ENCODE measurements at places on chromosomes 2 and 18. TPM values are rescaled to one million over a fixed set of nuclear protein-coding genes. Genes with fewer than 3 reads are reported as not detected.

- no peak for DNase-seq
Observed at GRCh38 chr2:98736464-98736889, 5.5 kb upstream of the MGAT4A start.

DNA sequence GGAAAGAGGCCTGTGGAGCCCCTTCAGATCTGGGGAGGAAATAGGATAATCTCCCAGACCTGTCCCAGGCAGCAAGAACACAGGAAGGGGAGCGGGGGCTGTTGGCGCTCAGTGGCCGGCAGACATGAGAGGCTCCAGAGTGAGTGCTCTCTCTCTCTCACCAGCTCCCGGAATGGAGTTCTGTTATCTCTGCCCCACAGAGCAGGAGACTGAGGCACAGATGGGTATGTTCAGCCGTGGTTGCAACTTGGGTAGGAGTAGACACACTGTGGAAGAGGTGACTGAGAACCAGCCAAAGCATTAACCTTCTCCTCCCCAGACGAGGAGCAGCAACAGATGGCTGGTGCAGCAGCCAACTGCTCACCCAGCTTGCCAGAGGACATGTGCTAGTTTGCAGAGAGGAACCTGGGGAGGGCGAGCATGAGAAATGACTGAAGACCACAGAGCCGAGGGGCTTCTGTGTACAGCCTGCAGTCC is 82.0 kb downstream of the NRP2 start:
- DNase-seq: no peak

DNA sequence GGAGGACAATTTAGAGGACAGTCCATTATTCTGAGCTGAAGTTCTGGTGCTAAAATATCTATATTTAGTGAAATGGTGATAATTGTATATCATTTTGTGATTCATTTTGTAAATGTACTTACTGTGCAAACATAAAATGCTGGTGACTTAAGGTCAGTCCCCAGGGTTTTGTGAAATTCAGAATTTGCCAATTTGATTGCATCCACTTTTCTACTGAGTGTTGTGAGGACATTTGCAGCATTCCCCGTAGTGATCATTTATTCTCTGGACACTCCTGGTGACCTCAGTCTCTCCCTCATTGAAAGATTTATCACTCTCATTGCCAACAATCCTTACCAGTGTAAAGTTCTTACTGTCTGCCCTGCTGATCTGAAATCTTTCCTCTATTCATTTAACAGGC is 98.2 kb downstream of the SOCS6 start:
- no peak for DNase-seq

Gene SIGLEC15
- not detected for total RNA-seq
